Activated CD4-positive, alpha-beta T cell treated with anti-CD3 and anti-CD28 coated beads for 4 hours (primary cell): ENCODE measurements at places on chromosomes 4 and X.

DNA sequence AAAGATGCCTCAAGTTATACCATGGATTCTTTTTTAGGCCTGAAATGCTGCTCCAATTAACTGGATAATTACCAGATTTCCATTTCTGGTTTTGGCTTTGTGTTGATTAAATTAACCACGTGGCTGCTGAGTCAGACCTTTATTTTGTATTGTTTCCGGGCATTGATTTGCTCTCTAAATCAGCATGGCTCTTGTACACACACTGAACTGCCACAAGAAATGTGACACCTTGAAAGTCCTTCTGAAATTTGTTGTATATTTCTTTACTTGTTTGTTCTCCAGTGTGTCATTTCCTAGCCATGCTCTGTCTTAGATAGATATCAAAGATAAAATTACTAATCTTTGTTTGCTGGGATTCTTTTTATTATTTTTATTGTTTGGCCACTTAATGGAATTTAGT lies 11.7 kb downstream of the MTTP start:
- no peak for DNase-seq

- no peak for DNase-seq
These were observed 21.5 kb downstream of the PRSS12 start for GRCh38 chr4:118331352-118331751.

DNA sequence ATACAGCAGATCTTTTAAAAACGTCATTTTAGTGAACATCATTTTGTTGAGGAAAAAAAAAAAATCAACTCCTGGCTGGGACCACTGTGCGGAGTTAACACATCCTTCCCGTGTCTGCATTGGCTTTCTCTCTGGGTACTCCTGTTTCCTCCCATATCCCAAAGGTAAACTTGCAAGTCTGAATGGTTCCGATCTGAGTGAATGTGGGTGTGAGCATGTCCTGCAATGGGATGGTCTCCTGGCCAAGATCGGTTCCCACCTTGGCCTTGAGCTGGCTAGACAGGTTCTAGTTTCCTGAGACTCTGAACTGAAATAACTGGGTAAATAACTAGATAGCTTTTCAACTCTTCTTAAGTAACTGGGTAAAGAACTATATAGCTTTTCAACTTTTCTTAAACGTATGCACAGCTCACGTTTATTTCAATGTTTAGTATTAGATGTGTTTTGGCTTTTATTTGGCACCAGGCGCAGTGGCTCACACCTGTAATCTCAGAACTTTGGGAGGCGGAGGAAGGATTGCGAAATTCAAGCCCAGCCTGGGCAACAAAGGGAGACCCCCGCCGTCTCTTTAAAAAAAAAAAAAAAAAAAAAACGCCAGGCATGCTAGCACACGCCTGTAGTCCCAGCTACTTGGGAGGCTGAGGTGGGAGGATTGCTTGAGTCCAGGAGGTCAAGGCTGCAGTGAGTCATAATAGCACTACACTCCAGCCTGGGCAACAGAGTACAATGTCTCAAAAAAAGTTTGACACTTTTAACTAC lies 14.0 kb downstream of the RBMX start:
- DNase-seq = no peak

GRCh38 chr4:53267026-53267425 lies 98.8 kb downstream of the SCFD2 start:
- DNase-seq = no peak

DNA sequence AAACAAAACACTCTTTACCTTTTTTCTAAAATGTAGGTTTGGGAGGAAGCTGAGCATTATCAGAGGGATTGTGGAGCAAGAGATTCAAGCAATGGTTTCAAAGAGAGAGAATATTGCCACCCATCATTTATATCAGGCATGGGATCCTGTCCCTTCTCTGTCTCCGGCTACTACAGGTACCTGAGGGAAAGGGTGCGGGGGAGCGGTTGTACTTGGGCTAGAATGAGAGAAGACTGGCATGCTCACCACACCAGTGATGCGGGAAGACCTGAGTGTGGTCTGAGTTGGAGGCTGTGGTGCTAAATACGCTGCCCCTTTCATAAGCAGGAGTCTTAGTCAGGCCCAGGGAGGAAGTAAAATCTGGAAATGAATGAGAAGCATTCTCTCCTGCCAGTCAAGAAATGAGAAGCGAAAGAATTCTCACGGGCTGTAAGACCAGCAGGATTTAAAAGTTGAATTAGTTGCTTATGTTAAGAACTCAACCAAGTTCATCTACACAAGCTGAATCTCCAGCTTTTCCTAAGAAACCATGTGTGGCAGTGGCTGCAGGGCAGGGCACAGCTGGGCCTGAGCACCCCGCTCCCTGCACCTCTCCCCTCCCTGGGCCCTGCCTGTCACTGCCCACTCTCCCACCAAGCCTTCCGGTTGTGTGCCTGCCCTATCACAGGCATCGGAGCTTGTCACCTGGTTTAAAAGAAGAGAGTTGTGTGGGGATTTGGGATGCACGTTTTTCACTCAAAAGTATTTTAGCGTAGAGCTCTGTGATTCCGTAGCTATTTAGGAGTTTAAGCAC lies 24.8 kb upstream of the MSANTD1 start:
- no peak for DNase-seq

- DNase-seq = no peak
These were observed 184.4 kb downstream of the CAMK2D start for GRCh38 chr4:113576947-113577678.

DNA sequence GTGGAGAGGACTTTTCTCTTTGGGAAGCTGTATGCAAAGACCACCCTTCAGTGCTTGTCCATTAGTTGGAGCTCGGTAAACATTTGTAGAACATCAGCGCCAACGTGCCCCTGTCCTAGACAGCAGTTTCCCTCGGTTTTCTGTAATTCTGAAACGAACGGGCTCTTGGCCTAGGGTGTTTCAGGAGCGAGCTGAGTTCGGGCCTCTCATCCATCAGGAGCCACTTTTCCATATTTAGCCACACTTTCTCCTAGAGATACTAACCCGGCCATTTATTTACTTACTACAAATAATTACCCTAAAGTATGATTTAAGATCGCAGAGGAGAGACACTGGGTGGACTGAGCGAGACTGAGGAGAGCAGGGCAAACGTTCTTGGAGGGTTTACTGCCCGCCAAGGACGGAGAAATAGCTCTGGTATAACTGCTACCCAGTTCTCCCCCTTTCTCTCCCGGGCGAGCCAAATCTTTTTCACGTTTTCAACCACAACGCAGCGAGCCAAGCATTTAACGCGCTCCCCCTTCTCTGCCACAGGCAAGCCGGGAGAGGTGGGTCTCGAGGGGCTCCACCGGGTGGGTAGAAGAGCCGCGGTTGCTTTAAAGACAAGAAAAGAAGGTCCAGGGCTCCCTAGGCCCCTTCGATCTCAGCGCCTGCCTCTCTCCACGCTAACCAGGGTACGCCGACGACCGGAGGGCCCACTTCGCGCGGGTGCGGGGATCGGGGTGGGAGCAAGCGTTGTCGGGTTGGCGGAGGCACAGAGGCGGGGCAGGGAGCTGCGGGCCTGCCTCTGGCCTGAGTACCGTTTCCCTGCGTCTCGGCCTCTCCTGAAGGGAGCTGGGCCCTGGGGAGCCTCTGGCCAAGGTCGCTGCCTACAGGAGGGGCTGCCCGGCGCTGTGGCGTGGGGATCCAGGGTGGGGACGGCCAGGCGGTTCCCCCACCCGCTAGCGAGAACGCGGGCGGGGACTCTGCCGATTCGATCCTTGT lies 10.8 kb upstream of the PITX2 start:
- DNase-seq = no peak

DNA sequence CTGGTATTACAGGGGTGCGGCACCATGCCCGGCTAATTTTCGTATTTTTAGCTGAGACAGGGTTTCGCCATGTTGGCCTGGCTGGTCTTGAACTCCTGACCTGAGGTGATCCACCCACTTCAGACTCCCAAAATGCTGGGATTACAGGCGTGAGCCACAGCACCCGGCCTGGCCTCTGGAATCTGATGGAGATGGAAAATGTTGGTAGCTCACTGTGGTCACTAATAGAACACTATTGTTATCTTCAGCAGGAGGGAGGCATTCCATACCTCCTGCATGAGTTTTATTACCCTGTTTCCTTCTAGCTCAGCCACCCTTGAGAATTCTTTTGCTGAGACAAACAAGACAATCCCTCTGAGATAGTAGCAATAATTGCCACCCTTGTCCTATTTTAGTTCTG lies 105.0 kb downstream of the SHROOM3 start:
- no peak for DNase-seq

GRCh38 chrX:86148594-86148993 lies 343 bp downstream of the DACH2 start:
- DNase-seq = no peak

DNA sequence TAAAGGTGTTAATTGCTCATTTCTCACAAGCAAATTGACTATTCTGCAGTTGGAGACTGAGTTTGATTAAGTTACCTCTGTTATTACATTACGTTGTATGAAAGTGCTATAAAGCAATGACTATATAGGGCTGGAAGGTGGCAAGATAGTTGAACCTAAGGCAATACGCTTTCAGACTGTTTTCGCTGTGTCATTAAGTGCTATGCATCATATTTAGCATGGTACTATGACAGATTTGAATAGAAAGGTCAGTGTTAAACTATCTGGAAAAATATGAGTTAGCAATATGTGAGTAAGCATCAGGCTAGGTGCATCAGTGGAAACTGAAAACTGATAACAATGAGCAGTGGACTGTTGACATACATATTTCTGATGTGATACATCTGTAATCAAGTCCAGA lies 206.0 kb upstream of the ARHGAP24 start:
- DNase-seq = no peak

GRCh38 chrX:95427389-95427788 lies 1257.3 kb upstream of the DIAPH2 start:
- no peak for DNase-seq

DNA sequence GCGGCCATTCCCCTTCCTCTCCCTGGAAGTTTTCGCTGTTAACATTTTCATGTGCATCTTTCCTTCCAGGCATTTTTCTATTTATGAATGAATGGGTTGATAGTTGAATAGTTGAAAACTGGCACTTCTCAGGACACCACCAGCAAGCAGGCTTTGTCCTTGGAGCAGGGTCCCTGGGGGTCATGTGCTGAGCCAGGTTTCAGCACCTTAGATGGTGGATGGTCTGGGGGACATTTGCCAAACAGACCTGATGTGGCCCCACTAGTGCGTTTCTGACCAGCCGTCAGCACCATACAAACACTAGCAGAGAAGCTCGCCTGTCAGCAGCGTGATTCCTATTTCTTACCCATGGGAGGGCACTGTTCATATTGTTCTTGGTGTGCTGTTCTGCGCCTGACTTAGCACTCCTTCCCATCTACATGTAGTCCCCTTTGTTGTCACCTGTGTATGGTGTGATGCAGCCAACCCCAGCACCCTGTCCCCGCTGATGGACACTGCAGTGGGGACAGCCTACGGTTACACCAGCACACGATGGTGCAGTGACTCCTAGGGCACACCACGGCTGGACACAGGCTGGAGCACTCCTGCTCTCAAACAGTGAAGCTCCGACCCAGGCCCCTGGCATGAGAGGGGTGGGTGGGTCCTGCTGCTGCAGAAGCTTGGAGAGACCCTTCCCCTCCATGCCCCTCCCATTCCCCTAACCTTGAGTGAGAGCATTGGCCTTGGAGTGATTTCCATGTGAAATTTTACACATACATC lies 27.2 kb upstream of the WFS1 start:
- no peak for DNase-seq

GRCh38 chrX:24189490-24189889 lies 40.0 kb downstream of the ZFX start:
- no peak for DNase-seq

- DNase-seq = no peak
These were observed 3.1 kb downstream of the ZGRF1 start for GRCh38 chr4:112633477-112634235.

- no peak for DNase-seq
These were observed 26.3 kb downstream of the CLDN2 start for GRCh38 chrX:106946464-106946863.

DNA sequence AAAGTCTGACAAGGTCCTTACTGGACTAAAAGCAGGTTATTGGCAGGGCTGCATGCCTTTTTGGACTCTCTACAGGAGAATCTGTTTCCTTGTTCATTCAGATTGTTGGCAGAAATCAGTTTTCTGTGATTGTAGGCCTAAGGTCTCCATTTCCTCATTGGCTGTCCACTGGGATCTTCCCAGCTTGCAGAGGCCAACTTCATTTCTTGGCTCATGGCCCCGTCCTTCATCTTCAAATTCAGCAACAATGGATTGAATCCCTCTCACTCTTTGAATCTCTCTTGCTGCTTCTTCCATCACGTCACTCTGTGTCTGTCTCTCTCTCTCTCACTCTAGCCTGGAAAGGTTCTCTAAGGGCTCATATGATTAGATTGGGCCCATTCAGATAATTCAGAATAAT lies 14.9 kb upstream of the GLUD2 start:
- no peak for DNase-seq

- DNase-seq = no peak
These were observed 267.9 kb downstream of the TLL1 start for GRCh38 chr4:166140951-166141350.

DNA sequence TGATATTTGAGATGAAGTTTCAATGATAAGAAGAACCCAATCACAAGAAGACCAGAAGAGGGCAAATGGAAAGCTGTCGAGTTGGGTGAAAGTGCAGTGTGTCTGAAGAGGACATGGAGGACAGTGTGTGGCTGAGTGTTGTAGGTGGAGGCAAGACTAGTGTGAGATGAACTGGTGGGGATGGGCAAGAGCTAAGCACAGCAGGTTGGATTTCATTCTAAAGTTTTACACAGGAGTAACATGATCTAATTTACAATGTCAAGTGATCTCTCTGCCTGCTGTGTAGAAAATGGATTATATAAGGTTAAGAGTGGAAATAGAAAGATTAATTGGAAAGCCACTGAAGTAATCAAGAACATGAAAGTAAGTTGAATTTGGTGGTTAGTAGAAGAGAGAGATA lies 208.6 kb upstream of the ETNPPL start:
- no peak for DNase-seq

DNA sequence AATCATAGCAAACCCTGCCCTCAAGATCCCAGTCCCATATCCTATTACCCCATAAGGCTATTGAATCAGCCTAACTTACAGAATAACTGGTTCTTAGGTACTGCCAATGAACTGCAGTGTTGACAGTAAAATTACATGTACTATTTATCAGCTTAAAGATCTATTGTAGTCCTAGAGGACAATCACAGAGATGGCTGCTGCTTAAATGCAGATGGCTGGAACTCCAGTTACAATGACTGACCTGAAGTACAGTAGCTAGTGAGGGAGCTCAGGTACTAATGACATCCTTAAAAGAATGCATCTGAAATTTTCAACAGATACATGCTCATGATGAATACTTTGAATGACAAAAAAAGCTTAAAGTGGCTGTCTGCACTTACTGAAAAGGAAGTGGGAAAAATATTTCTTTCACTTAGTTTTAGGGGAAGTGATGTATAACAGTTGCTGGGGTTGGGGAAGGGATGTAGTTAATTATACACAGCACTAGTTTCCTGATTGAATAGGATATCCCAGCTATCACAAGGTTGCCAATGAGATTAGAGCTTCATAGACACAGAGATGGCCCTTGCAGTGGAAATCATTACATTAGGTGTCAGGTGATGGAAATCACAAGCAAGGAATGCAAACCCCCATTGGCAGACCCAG lies 42.0 kb downstream of the USP26 start:
- no peak for DNase-seq

- DNase-seq = no peak
These were observed 442 bp downstream of the NDUFB11 start for GRCh38 chrX:47143894-47144625.

GRCh38 chr4:103324811-103325210 lies 126.7 kb upstream of the CENPE start:
- DNase-seq = no peak
